ENCODE measurements at places on chromosomes 4 and X. TPM values are rescaled to one million over a fixed set of nuclear protein-coding genes. Genes with fewer than 3 reads are reported as not detected.

The ANKRD50 gene
- total RNA-seq: 72.5 TPM

The DCLK2 gene
- 2.4 TPM for total RNA-seq

The KCND1 gene
- total RNA-seq: 0.22 TPM

The SLC9B1 gene
- 0.33 TPM for total RNA-seq

The DCAF8L2 gene
- not detected for total RNA-seq

The GSX2 gene
- total RNA-seq: not detected

The PCDH10 gene
- 0.09 TPM for total RNA-seq

The CD38 gene
- 10.9 TPM for total RNA-seq

The BTK gene
- total RNA-seq: not detected

The C1QTNF7 gene
- total RNA-seq: not detected

The BMX gene
- 82.4 TPM for total RNA-seq

The MTNR1A gene
- not detected for total RNA-seq

The IDUA gene
- total RNA-seq: 5.2 TPM

The NAP1L3 gene
- total RNA-seq: 0.76 TPM

The SPANXC gene
- not detected for total RNA-seq

The PHOX2B gene
- not detected for total RNA-seq

The MUC7 gene
- total RNA-seq: not detected

The SGMS2 gene
- 33.6 TPM for total RNA-seq

The UGT2B10 gene
- total RNA-seq: not detected

The TBC1D8B gene
- 3.7 TPM for total RNA-seq

The CRLF2 gene
- total RNA-seq: not detected

The POLA1 gene
- total RNA-seq: 12.5 TPM

The NXF2 gene
- total RNA-seq: not detected

The TMPRSS11A gene
- not detected for total RNA-seq

The MAGEE1 gene
- total RNA-seq: 0.33 TPM

The IL15 gene
- 2.1 TPM for total RNA-seq

The ZFP42 gene
- not detected for total RNA-seq

The DSPP gene
- total RNA-seq: not detected

Measured in dermis lymphatic vessel endothelial cell (primary cell).